Activated T-cell treated with anti-CD3 and anti-CD28 coated beads, Interleukin-2, amount 50 U/mL, for 4 hours (primary cell): ENCODE measurements at places on chromosomes 3 and 15. TPM values are rescaled to one million over a fixed set of nuclear protein-coding genes. Genes with fewer than 3 reads are reported as not detected.

GRCh38 chr15:40894681-40895448 lies 615 bp downstream of the VPS18 start:
- DNase-seq: peak; percentile 41

GRCh38 chr3:129313415-129313664 lies 34.7 kb downstream of the HMCES start:
- DNase-seq: no peak

DNA sequence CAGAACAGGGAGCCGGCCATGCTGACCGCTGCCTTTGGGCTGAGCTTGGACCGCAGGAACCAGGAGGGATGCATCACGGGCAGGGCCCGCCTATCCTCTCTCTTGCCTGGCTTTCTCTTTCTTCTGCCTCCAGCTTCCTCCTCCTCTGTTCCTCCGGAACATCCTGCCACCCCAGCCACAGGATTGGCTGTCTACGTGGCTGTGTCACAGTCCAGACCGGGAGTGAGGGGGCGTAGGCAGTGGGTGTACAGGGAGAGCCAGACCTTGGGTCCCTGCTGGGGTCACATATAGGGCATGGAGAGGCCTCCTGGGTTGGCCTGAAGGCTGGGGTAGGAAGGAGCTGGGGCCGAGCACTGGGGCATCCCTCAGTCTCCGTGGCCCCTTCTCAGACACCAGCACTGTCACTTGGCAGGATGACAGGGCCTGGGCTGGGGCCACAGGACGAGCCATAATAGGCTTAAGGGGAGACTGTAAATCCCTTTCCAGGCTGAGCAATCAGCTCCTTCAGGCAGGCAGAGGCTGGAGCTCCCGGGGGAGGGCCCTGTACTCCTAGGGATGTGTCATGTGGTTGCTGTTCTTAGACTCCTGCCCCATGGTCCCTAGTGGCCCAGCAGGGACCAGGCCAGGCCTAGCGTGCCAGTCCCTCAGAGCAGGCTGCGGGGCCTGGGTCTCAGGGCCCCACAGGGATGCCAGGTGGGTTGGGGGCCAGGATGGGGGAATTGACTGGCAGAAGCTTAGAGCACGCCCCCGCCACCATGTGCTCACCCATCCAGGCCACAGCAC lies 25.4 kb downstream of the LINGO1 start:
- no peak for DNase-seq

GRCh38 chr3:133258358-133258757 lies 141.5 kb upstream of the BFSP2 start:
- no peak for DNase-seq

GRCh38 chr3:147618691-147619090 lies 209.5 kb downstream of the ZIC1 start:
- DNase-seq: no peak

GRCh38 chr3:130894986-130895280 lies 1.0 kb downstream of the ATP2C1 start:
- DNase-seq: no peak

- no peak for DNase-seq
Measured at GRCh38 chr15:98826658-98827057, 178.3 kb downstream of the IGF1R start.

DNA sequence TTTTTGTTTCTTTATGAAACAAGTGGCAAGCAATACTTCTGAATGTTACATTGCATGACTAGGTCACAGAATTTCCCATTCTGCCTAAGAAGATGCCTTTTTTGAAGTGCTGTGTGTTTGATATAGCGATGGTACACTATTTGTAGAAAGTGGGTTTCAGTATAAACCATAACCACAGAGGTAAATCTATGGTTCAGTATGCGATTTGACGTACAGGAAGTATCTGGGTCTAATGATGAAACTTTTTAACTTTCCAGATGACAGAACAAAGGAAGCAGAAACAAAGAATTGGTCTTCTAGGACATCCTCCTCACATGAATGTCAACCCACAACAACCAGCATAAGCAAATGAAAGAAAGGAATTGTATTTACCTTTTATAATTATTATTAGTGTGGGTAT lies 133.4 kb upstream of the BHLHE40 start:
- no peak for DNase-seq

DNA sequence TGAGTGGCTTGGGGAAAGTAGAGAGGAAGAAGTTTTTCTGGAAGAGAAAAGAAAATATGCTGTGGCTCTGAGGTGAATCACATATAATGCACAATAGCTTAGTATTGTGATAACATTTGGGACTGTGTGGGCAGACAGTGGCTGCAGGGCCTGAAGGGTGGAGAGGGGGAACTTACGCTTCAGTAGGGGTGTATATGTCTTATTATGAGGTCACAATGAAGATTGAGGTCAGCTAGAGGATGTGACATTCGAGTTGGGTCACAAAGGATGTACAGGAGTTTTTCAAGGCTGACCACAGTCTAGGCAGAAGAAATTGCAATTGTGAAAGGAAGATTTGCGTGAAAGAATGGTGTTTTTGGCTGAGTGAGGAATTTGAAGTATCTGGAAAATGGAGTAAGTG lies 414.8 kb downstream of the LPP start:
- no peak for DNase-seq

DNA sequence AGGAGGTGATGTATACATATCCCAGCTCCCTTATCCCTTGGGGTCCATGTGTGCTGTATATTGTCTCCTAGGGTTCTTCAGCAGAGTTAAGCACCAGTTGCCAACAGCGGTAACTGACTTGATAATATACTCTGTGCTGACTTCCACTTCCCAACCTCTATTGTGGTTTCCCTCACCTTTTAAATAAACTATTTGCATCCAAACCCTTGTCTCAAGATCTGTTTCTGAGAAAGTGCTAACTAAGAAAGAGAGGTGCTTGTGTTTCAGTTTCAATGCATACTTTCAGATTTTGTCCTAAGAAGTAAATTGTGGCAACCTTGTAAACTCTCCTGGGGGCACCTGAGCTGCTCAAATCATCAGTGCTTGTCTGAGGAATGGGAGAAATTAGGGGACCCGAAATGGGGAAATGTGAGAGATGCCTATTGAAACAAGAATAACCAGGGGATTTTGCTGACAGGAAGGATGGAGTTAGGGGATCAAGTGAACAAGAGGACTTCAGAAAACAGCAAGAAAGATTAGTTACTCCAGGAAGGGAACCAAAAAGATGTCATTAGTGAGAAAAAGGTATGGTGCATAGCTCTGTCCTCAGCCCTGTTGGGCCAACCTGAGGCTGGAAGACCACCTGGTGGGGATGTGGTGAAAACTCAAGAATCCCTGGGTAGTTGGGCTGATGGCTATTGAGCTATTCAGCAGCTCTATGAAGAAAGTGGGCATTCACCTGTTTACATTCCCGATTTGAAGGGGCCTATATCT lies 50.9 kb upstream of the MRPL3 start:
- no peak for DNase-seq

DNA sequence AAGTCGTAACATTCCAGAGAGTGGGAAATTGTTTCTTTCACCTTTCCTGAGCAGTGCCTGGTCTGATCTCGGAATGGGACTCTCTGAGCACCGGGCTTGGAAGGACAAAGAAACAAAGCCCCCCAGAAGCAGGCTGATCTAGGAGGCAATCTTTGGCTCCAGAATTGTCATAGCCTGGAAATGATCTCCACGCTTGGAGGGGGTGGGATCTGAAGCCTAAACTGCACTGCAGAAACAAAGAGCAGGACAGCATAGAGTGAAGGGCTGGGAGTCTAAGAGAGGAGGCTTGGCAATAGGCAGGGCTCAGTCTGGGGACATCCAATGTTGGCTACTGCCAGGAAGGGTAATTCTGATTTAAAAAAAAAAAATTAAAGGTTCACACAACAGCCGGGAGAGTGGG lies 1.9 kb downstream of the CRABP1 start:
- no peak for DNase-seq

- DNase-seq: no peak
Measured at GRCh38 chr3:55405436-55405835, 81.7 kb downstream of the WNT5A start.

- DNase-seq: no peak
Measured at GRCh38 chr3:147383617-147384016, 22.7 kb downstream of the ZIC4 start.

DNA sequence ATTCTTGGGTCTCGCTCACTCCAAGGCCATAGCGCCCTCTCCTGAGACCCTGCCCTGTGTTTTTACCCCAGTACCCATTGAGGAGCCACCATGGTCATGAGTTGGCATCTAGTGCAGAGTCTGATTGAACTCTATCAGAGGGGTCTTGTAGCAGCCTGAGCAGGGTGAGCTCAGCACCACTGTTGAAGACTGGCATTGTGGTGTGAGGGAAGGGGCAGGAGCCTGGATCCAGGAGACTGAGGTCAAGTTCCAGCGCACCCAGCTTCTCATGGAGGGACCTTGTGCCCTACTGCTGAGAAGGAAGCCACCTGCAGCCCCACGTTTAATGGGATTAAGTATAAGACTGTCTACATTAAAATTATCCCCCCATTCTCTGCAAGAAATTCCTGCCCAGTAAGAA lies 65.8 kb upstream of the LARS2 start:
- DNase-seq: no peak

GRCh38 chr3:14913926-14914778 lies 33.2 kb upstream of the NR2C2 start:
- no peak for DNase-seq

GRCh38 chr15:66841953-66842681 lies 140.1 kb downstream of the SMAD6 start:
- DNase-seq: no peak

GRCh38 chr3:97417-98258 lies 98.9 kb upstream of the CHL1 start:
- DNase-seq: no peak

DNA sequence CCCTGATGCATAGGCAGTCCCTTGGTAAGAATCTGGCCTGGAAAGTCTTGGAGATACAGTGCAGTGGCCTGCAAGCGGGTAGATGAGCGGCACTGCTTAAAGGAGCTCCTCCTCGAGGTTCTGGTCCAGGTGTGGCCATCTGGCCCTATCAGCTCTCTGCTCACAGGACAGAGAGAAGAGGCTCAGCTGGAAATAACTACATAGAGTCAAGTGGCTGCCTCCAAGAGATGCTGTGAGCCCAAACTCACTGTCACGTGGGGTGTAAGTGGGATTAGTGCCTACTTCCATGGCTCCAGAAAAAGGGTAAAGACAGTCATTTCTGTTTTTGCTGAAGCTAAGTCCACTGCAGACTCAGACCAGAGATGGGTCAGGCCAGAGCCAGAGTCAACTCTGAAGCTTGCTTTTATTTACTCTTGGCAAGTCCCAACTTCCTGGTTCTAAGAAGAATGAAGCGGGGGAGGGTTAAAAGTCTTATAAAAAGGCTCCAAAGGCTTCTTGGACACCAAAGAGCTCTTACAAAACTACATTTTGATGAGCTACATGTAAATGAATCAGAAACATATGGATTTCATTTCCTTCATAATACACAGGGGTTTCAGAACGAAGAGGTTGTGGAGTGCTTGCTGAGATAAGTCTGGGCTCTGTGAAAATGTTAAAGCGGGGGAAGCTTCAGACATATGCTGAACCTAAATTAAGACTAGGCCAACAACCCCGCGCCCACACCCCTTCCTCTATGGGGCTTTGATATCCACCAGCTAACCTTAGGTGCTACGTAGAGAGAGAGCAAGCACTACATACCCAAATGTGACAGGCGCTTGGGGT lies 77.1 kb downstream of the PDZRN3 start:
- DNase-seq: no peak

DNA sequence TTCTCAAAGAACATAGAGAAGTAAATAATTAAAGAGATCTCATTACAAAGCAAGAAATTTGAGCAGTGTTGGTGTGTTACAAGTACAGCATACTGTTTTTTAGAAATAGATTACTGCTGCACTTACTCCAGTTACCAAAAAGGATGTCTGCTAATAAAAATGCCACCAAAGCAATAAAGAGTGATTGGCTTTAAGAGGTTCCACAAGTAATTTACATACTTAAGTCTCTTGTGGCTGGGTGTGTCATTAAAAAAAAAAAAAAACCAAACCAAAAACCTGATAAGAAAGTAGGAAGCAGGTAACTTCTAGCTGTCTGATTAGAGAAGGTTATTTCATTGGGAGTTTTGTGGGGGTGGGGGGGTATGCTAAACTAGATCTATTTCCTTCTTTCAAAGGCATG lies 15.2 kb downstream of the RAB11A start:
- DNase-seq: no peak

GRCh38 chr3:11643201-11643603 lies 513 bp downstream of the VGLL4 start:
- DNase-seq: no peak

FAM43A gene
- total RNA-seq: 9.9 TPM

GOLGA8G gene
- not detected for total RNA-seq

PGBD4 gene
- 1.8 TPM for total RNA-seq

CEMIP gene
- total RNA-seq: 0.37 TPM

DIPK2A gene
- total RNA-seq: 8.0 TPM

COL8A1 gene
- total RNA-seq: not detected

ALG1L2 gene
- total RNA-seq: 0.37 TPM

SEMA7A gene
- total RNA-seq: 195 TPM

CDCP1 gene
- total RNA-seq: 1.0 TPM

PHC3 gene
- 48.5 TPM for total RNA-seq

MESP1 gene
- 3.1 TPM for total RNA-seq
